Immature natural killer cell (primary cell): ENCODE measurements at places on chromosomes 12 and 14. TPM values are rescaled to one million over a fixed set of nuclear protein-coding genes. Genes with fewer than 3 reads are reported as not detected.

DNA sequence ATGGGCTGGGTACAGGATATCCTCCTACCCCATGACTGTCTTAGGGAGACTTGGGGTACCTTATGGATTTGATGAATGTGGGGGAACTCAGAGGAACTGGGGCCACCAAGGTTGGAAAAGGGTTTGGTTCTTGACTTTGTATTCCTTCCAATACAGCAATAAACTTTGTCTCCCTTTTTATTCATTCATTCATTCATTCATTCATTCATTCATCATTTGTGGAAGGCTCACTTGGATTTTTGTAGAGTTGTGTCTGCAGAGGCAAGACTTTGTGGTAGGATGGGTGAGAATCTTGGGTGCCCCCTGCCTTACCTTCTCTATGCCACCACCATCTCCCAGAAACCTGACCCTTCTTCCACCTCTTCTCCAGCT, 21.1 kb downstream of the SOAT2 start:
- no peak for DNase-seq

GRCh38 chr14:23694949-23695663, 58.9 kb downstream of the DHRS2 start:
- no peak for DNase-seq

DNA sequence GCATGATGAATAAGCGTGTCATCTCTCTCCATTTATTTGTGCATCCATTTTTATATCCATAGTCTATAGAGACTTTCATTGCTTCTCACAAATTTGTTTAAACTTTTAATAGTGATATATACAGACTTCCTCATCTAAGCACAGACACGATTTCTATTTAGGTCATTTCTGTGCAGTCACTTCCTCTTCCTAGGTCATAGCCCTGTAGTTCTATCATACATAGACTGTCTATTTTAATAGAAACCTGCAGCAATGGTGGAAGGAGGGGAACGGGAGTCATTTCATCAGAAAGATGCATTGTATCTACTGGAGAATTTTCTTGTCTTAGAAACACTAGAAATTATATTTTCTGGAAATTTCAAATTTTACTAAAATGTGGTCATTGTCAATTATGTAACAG, 133.4 kb upstream of the FGD4 start:
- no peak for DNase-seq

DNA sequence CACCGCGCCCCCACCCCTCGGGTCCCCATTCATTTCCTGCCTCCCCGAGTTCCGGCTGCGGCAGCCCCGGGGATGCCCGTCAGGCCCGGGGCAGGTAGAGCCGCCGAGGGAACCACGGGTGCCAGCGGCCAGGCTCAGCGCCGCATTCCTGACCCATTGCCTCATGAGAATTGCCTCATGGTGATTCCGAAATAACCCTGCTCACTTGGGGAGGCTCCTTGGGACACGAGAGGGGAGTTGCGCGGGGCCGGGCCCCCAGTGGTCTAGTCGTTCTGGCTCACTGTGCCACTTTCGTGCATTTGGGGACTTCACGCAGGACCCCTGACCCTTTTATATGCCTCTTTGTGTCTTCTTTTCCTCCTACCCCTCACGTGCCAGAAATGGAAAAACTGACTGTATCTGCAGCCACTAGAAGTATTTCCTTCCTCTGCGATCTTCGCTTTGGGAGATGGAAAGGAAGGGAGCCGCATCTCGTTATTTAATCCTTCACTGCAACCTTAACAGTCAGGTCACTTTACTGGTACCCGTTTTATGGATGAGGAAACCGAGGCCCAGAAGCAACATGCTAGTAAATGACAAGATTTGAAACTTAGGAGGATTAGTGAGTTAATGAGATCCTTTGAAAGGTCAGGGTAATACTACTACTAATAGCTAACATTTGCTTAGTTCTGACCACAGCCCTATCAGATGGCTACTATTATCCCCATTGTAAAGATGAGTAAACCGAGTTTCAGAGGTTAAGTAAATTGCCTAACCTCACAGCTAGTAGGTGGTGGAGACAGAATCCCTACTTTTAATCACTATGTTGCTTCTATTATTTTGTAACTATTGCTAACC, 768 bp downstream of the PTPN11 start:
- DNase-seq, result no peak

- DNase-seq, result no peak
Measured at GRCh38 chr12:6372403-6373003, 2.9 kb downstream of the SCNN1A start.

GRCh38 chr12:62512901-62513300, 46.3 kb downstream of the MON2 start:
- DNase-seq, result no peak

DNA sequence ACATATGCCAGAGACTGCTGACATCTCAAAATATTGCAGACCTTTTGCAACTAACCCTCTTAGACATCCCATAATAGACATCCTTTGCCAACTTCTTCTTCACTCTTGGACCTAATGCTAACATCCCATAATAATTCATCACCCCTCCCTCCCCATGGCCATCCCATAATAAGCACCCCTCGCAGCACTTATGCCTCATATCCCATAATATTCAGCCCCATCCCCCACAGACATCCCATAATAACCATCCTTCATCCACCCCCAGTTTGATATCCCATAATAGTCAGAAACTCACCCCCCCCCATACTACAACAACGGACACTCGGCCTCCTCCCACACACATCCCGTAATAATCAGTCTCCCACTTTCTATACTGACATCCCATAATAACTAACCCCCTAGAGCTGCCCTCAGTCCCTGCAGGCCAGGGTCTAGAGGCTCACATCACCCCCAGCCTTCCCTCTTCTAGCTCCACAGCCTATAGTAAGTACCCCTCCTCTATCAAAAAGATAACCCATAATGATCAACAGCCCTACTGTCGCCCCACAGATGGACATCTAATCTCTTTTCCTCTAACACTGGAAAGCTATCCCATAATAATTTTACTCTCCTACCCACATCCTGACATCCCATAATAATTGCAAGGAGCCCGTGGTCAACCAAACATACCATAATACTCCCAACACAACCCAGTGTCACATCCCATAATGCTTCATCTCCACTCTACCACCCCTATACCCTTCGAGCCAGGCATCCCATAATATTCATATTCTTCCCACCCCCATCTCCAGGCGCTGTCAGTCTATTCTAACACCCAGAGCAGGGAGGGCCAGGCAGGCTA, 792 bp upstream of the CHD4 start:
- DNase-seq, result peak; percentile 85

DNA sequence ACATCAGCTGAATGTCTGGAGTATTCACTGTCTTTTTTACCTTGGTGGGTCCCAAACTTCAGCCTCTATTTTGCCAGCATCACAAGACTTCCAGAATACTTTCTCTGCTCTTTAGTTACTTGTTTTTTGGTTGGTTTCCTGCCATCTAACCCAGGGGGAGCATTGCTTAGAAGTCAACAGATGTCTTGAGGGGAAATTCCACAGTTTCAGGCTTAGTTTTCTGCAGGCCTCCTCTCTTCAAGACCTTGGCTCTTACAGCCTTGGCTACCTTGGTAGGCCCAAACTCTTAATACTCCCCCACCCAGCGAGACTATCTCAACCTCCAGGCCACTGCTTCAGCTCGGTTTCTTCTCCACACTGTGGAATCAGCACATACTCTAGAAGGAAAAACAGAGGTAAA, 41.7 kb downstream of the NEDD1 start:
- DNase-seq, result no peak

DNA sequence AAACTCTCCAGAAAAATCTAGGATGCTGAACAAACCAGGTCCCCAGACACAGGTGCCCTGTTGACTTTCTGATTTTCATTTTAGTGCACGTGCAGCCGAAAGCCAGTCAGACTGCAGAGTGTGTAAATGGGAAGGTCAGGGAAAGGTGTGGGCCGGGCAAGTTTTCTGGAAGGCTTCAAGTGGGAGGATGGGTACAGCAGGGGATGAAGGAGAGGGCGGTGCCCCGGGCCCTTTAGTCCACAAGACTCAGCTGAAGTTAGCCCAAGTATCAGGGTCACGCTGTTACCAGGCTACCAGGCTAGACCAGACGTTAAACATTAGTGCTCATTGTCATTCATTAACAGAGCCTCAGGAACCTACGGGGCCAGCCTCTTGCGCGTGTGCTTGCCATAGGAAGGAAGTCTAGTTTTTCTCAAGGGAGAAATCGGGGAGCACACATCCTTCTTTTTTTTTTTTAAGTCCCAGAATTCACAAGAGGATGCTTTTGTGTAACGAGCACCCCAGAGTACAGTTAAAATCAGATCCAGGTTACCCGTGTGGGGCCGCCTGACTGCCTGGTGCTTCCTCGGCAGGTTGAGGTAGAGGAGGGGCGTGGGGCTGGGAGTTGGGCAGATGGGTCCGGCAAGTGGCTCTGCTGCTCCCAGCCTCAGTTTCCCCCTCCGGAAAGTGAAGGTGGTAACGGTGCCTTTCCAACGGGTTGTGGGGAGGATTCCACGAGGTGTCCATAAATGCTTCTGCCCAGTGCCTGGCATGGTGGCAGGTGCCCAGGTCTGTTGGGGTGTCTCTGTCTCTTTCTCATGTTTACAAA, 19.1 kb downstream of the BCL7A start:
- DNase-seq, result no peak

- no peak for DNase-seq
Measured at GRCh38 chr12:95228617-95229016, 11.0 kb downstream of the VEZT start.

DNA sequence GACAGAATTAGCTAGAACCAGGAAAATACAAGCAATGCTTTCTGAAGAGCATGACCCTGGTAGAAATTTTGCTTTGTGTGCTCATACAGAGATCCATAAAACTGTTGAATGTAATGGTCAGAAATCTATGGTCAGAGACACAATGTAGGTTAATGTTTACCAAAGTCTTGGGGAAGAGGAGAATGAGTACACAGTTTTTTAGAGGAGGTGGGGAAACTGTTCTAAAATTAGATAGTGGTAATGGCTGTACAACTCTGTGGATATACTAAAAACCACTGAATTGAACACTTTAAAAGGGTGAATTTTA, 109.5 kb upstream of the ARHGAP5 start:
- DNase-seq, result no peak

DNA sequence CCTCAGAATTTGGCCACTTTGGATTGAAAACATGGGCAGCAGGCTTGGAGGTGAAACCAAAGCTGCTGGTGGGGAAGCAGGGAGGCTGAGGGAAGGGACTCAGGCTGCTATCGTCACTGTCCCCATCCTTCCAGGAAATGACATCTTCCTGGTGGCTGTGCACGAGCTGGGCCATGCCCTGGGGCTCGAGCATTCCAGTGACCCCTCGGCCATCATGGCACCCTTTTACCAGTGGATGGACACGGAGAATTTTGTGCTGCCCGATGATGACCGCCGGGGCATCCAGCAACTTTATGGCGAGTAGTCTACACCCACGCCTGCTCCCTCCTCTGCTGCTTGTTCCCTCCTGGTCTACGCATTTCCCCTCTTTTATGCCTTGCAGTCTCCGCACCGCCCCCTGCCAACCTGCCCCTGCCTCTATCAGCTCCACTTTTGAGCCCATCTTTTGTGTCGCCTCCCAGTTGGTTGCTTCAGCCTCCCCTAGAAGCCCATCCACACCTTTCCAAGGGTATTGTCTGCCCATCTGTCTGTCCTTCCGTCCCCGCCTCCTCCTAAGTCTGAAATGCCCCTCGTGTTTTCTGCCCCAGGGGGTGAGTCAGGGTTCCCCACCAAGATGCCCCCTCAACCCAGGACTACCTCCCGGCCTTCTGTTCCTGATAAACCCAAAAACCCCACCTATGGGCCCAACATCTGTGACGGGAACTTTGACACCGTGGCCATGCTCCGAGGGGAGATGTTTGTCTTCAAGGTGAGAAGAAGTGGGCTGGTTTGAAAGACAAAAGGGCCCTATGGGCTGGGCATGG, 6.9 kb downstream of the MMP14 start:
- DNase-seq, result no peak

- DNase-seq, result peak; percentile 46
Measured at GRCh38 chr12:92987362-92987761, 58.3 kb upstream of the EEA1 start.

GRCh38 chr12:57164966-57165625, 17.7 kb upstream of the LRP1-AS start:
- DNase-seq, result no peak

DNA sequence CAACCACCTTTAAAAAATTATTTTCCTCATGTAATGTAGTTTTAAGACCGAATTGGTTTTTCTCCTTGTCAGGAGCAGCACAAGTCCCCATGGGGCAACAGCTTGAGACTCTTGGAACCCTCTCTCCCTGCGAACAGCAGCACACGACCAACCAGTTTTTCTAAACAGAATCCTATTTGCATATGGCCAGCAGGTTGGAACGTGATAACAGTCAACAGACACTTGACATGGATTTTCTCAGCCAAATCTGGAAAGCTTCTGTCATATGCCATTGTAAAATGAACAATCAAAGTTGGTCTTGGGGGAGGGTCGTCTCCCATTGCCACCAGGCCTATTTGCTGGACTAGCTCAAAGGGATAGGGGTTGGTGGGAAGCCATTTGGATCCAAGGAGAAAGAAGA, 1915.0 kb upstream of the FLRT2 start:
- no peak for DNase-seq

DNA sequence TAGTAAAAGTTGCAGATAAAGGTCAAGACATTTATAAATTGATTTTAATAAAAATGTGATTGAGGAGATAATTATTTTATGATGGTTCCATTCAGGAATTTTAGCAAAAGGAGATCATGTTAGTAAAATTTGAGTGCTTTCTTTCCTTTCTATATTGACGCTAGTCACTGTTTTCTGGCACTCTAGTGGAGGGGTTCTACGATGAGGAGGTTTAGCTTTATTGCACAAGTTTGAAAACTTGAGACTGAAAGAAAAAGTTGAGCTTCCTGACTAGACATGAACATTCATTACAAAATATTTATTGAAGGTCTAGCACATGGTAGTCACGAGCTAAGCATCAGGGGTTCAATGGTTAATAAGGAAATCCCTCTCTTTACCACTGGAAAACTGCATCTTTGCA, 336.1 kb downstream of the SNAPC1 start:
- DNase-seq, result peak; percentile 29

DNA sequence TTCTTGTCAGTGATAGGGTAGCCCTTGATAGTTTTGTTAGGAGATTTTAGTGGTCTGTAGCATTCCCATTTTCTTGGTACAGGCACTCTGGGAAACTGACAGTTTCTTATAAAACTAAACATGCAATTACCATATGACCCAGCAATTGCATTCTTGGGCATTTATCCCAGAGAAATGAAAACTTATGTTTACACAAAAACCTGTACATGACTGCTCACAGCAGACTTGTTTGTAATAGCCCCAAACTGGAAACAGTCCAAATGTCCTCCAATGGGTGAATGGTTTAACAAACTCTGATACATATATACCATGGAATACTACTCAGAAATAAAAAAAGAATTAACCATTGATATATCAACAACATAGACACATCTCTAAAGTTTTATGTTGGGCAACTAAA, 75.5 kb downstream of the BORCS5 start:
- no peak for DNase-seq

GRCh38 chr14:47857646-47858045, 182.2 kb upstream of the MDGA2 start:
- no peak for DNase-seq

GRCh38 chr12:100555722-100556121, 17.8 kb upstream of the GAS2L3 start:
- no peak for DNase-seq

AKAP3 gene
- not detected for polyA plus RNA-seq

NIN gene
- polyA plus RNA-seq, result 43.3 TPM

GLIPR1L1 gene
- not detected for polyA plus RNA-seq

PRIM1 gene
- polyA plus RNA-seq, result 31.7 TPM

PELI2 gene
- 3.7 TPM for polyA plus RNA-seq

POTEM gene
- polyA plus RNA-seq, result not detected

CMKLR1 gene
- polyA plus RNA-seq, result 83.7 TPM

RBP5 gene
- polyA plus RNA-seq, result not detected

NGB gene
- not detected for polyA plus RNA-seq

SLC17A8 gene
- polyA plus RNA-seq, result not detected

TAS2R42 gene
- polyA plus RNA-seq, result not detected

SYNDIG1L gene
- not detected for polyA plus RNA-seq

SCN8A gene
- polyA plus RNA-seq, result 0.06 TPM
